Stimulated activated CD8-positive, alpha-beta memory T cell treated with anti-CD3 and anti-CD28 coated beads, Interleukin-4, amount 100 ng/mL, for 1 hour (primary cell): ENCODE measurements at places on chromosomes 4 and X.

DNA sequence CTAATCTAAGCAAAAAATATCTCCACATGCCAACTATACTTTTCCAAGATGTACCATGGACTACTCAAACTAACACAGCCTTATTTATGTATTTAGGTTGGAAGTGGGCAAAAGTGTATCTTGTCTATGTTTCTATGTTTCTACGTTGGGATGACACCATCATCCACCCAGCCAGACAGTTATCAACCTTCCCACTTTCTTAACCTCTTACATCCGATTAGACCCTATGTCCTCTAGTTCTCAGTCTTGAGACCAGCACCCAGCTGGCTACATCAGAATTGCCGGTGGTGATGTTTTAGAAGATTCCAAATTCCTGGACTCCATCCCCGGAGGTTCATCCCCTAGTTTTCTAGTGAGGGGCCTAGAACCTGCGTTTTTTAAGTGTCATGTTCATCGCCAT lies 1.0 kb upstream of the AASDH start:
- no peak for DNase-seq

- DNase-seq = no peak
These were observed 1523.7 kb downstream of the ARAP2 start for GRCh38 chr4:34720571-34720970.

GRCh38 chr4:87575408-87575807 lies 32.9 kb upstream of the DSPP start:
- DNase-seq = no peak

- no peak for DNase-seq
These were observed 34.3 kb upstream of the NLGN4X start for GRCh38 chrX:6262959-6263358.

DNA sequence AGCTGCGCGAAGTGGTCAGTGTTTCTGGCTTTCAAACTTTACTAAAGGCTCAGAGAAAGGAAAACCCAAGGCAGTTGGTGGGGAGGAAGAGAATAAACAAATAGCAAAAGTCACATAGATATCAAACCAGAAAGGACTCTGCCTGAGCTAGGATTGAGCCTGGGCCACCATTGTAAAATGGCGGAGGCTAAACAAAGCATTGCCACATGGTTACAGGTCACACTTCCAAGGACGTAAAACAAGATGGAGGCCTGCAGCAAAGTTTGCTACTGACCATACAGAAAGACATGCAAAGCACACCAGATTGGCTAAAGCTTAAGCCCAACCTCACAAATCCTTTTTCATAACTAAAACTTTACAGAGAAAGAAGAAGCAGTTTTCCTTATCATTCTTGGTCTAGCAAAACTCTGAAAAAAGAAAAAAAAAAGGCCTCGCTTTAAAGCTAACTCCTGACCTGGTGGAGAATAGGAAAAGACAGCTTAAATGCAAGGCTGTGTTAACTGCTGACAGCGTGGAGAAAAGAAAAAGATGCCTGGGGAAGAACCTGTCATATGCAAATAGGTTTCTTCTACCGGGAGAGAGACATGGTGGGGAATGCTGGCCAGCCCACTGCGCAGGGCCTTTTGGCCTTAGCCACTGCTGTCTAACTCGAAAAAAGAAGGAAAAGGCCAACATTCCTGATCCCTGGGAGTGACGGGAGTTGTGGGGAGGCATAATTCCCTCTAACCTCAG lies 81.8 kb upstream of the SMARCA5 start:
- DNase-seq = no peak

DNA sequence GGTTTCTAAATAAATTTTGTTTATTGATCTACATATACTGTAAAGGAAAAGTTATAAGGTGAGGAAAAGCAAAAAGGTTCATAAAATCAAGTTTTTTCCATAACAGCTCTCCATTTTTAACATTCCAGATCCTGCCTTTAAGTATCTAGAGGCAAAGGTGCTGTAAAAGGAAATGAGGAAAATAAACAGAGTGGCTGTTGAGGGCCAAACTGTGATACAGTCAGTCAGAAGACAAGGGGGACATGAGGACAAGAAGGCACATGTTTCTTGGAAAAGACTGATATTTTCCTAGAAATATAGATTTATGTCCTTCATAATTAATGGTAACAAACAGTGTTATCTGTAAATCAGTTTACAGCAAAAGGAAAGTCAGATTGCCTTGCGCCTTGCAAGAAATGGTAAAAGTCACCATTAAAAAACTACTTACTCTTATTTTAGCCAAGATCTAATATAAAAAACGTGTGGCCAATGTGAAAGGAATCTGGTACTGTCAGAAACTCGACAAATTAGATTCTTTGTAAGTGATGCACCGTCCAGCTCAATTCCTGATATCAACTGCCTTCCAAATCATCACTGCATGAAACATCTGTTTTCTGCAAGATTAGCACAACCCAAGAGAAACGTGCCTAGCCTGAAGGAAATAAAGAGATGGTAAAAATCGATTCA lies 34.0 kb upstream of the VEGFD start:
- no peak for DNase-seq

- no peak for DNase-seq
These were observed 6.5 kb downstream of the DCUN1D4 start for GRCh38 chr4:51849430-51849829.

- DNase-seq = no peak
These were observed 86.0 kb upstream of the TET2 start for GRCh38 chr4:105060628-105061027.

- no peak for DNase-seq
These were observed 93.4 kb upstream of the MCF2 start for GRCh38 chrX:139801397-139801813.

DNA sequence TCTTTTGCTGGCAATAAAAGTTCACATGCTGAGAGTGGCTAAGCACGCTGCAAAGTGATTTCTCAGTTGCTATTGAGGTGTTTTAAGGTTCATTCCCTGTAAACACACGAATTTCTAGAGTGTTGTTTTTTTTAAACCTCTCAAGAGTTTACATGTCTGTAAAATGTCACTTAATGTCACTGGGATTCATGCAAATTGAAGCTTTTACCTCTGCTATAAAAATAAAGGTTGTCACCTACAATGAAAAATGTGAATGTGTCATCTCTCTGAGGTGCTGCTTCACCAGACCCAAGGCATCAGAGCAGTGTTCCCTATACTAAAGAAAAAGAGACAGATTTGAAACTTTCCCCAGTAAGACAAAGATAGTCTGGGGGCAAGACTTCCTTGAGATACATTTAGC lies 127.0 kb downstream of the PPA2 start:
- no peak for DNase-seq

DNA sequence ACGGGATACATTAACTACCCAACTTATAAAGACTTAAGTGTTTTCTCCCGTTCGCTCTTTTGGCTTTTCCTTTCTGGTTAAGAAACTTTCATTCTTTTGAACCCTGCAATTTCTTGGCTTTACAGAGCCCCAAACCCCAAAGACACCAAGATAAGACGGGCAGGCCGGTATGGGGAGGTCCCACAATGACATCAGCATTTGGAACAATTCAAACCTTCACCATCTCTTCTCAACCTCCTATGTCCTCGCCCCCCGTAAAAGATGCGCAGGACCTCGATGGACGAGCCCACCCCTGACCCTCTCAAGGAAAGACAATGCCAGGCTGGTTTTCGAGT lies 999 bp downstream of the ZNF518B start:
- no peak for DNase-seq
